ENCODE measurements at places on chromosomes 16 and 17. TPM values are rescaled to one million over a fixed set of nuclear protein-coding genes. Genes with fewer than 3 reads are reported as not detected.

DNA sequence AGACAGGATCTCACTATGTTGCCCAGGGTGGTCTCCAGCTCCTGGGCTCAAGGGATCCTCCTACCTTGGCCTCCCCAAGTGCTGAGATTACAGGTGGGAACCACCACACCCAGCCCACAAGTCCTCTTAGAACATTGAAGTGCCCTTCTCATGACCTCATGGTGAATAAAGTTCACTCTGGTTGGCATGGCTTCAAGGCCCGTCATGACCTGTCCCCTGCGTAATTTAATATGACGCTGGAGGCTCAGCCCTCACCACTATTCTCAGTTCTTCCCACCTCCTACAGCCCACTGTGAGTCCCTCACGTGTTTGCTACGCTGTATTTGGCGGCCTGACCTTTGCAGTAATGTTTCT is 1.9 kb downstream of the ENDOV start:
- no peaks in the 10 kb centered on the region for H3K36me3 ChIP-seq
- H3K27ac ChIP-seq = no peak overlapping the region
- H3K4me3 ChIP-seq = no peak overlapping the region

GRCh38 chr17:47741109-47741792 is 8.2 kb downstream of the TBX21 start:
- H3K27me3 ChIP-seq = peaks cover 58% of the 10 kb centered on the region
- no peaks in the 10 kb centered on the region for H3K36me3 ChIP-seq
- no peaks in the 10 kb centered on the region for H3K4me1 ChIP-seq
- H3K4me3 ChIP-seq = no peak overlapping the region

- no peaks in the 10 kb centered on the region for H3K4me1 ChIP-seq
- no peak for DNase-seq
- H3K4me3 ChIP-seq = no peak overlapping the region
- H3K27me3 ChIP-seq = no peaks in the 10 kb centered on the region
Measured at GRCh38 chr16:54239456-54239855, 47.1 kb downstream of the IRX3 start.

- DNase-seq = no peak
- H3K36me3 ChIP-seq = no peaks in the 10 kb centered on the region
- peaks cover 76% of the 10 kb centered on the region for H3K27me3 ChIP-seq
- no peaks in the 10 kb centered on the region for H3K4me1 ChIP-seq
Measured at GRCh38 chr17:79624718-79625478, 14.0 kb upstream of the RBFOX3 start.

DNA sequence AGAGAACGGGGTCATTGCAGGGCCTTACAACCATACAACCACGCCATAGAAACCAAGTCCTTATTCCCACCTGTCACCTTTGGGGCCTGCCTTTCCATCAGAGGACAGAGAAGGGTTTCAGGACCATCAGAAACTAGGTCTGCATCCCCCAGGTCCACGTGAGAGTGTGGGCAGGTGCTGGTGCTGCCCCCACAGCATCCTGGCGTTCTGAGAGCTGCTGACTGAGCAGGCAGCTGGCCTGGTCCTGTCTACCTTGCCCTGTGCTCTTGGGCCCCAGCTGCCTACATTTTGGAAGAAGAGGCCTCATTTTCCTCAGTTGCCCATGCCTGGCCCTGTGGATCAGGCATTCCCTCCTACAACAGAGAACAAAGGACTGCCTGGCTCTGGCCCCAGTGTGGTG is 21.6 kb downstream of the ZNF276 start:
- DNase-seq = no peak
- H3K4me1 ChIP-seq = no peaks in the 10 kb centered on the region
- H3K36me3 ChIP-seq = peaks cover 6% of the 10 kb centered on the region
- no peak overlapping the region for H3K27ac ChIP-seq
- no peak overlapping the region for H3K4me3 ChIP-seq

DNA sequence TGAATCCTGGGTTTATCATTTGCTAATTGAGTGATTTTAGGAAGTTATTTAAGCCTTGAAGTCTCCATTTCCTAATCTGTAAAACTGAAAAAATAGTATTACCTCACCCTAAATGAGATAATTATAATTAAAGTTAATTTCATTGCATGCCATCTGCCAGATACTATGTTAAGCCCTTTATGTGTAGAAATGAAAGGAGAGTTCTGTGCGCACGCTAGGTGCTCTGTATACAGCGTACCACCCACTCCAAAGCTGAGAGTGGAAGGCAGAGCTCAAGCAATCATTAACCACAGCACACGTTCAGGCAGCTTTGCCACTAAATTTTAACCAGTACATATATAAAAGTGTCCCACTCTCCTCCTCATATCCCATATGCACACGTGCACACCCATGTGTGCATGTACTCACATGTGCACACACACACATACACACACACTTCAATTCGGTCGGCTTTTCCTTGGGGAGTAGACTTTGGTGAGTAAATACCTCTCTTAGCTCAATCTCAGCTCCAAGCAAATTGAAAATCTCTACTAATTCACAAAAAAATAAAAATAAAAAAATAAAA is 204.8 kb downstream of the GRIN2A start:
- no peak overlapping the region for H3K27ac ChIP-seq
- DNase-seq = no peak
- no peaks in the 10 kb centered on the region for H3K4me1 ChIP-seq

DNA sequence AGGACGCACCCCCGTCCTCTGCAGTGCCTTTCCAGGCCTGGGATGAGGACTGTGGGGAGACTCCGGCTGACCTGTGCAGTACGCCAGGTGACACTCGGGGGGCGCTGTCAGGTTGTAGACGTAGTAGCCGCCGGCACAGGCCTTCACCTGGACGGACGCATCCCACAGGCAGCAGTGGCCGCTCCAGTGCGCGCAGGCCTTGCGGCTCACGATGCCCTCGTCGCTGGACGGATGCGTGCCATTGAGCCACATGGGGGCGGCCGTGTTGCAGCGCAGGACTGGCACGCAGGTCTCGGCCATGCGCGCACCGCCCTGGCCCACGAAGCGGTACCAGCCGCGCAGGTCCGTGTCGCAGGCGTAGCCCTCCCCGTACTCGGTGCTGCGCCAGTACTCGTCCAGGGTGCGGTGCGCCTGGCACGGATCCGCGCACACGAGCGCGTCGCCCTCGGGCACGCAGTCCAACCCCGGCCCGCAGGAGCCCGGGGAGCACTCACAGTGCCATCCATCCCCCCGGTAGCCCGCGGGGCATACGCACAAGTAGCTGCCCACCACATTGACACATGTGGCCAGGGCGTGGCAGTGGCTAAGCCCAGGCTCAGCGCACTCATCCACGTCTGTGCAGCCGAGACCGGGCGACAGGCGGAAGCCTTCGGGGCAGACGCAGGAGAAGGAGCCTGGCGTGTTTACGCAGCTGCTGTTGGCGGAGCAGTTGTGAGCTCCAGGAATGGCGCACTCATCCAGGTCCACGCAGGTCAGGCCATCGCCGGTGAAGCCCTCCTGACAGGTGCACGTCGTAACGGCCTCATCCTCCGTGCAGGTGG is 3.9 kb downstream of the UMOD start:
- no peak overlapping the region for H3K4me3 ChIP-seq
- H3K4me1 ChIP-seq = no peaks in the 10 kb centered on the region
- no peaks in the 10 kb centered on the region for H3K36me3 ChIP-seq
- H3K27ac ChIP-seq = no peak overlapping the region

- no peaks in the 10 kb centered on the region for H3K4me1 ChIP-seq
- H3K36me3 ChIP-seq = peaks cover 3% of the 10 kb centered on the region
- no peak overlapping the region for H3K4me3 ChIP-seq
- H3K27ac ChIP-seq = no peak overlapping the region
Measured at GRCh38 chr16:56363781-56364565, 61.4 kb downstream of the AMFR start.

GRCh38 chr16:574021-574760 is 4.4 kb downstream of the PIGQ start:
- H3K27me3 ChIP-seq = no peaks in the 10 kb centered on the region
- DNase-seq = no peak
- no peak overlapping the region for H3K4me3 ChIP-seq
- no peak overlapping the region for H3K27ac ChIP-seq
- peaks cover 3% of the 10 kb centered on the region for H3K4me1 ChIP-seq

GRCh38 chr16:88714420-88715302 is 8.4 kb downstream of the CTU2 start:
- H3K4me1 ChIP-seq = no peaks in the 10 kb centered on the region
- H3K36me3 ChIP-seq = peaks cover 2% of the 10 kb centered on the region
- DNase-seq = no peak
- no peak overlapping the region for H3K4me3 ChIP-seq

- H3K4me3 ChIP-seq = peak overlapping the region; percentile 59
- H3K27me3 ChIP-seq = no peaks in the 10 kb centered on the region
- no peaks in the 10 kb centered on the region for H3K4me1 ChIP-seq
- no peak overlapping the region for H3K27ac ChIP-seq
- no peaks in the 10 kb centered on the region for H3K36me3 ChIP-seq
Measured at GRCh38 chr16:67537636-67538591, 9.3 kb downstream of the RIPOR1 start.

GRCh38 chr16:68786685-68787418 is 49.8 kb downstream of the CDH1 start:
- H3K4me1 ChIP-seq = peaks cover 33% of the 10 kb centered on the region
- no peak overlapping the region for H3K4me3 ChIP-seq
- no peaks in the 10 kb centered on the region for H3K27me3 ChIP-seq
- H3K27ac ChIP-seq = no peak overlapping the region
- 0 out of 2 replicates have a peak, but pooled peaks cover 8% of the 10 kb centered on the region for H3K36me3 ChIP-seq

- H3K27me3 ChIP-seq = 0 out of 2 replicates have a peak, but pooled peaks cover 4% of the 10 kb centered on the region
- H3K27ac ChIP-seq = no peak overlapping the region
- no peaks in the 10 kb centered on the region for H3K36me3 ChIP-seq
- H3K4me1 ChIP-seq = no peaks in the 10 kb centered on the region
- H3K4me3 ChIP-seq = no peak overlapping the region
- peak; percentile 52 for DNase-seq
Measured at GRCh38 chr17:48878920-48879898, 13.4 kb upstream of the ATP5MC1 start.

The PNMT gene
- 0.75 TPM for total RNA-seq

The OR1A1 gene
- not detected for total RNA-seq

The NUPR1 gene
- 21.3 TPM for total RNA-seq

The SULT1A4 gene
- 16.7 TPM for total RNA-seq

The MSL1 gene
- total RNA-seq = 56.8 TPM

The CBX8 gene
- total RNA-seq = 14.2 TPM

The LPO gene
- not detected for total RNA-seq

The HEATR9 gene
- total RNA-seq = not detected

The GCGR gene
- not detected for total RNA-seq

The SMIM22 gene
- 134 TPM for total RNA-seq

The HBA2 gene
- total RNA-seq = not detected
